ENCODE measurements at places on chromosomes 7 and 10. TPM values are rescaled to one million over a fixed set of nuclear protein-coding genes. Genes with fewer than 3 reads are reported as not detected.

- no peaks in the 10 kb centered on the region for H3K4me1 ChIP-seq
- peaks cover 14% of the 10 kb centered on the region for H3K36me3 ChIP-seq
- no peaks in the 10 kb centered on the region for H3K27me3 ChIP-seq
- DNase-seq = no peak
Measured at GRCh38 chr10:7184660-7185366, 226.0 kb downstream of the SFMBT2 start.

DNA sequence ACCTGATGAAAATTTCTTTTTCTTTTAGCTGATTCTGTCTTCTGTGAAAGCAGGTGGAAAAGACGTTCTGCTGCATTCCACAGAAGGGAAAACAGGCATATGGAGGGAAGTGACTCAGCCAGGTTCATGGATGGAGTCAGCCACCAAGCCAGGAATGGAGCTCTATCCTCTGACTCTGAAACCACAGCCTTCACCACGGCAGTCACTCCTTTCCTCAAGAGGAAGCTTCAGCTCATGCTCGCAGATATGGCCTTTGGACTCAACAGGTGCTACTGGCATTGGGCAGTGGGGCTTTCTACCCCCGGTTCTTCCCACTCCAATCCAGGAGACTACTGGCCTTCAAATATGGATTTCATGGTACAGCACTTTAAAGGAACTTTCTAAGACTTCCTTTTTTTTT, 11.5 kb upstream of the PLAU start:
- no peaks in the 10 kb centered on the region for H3K27me3 ChIP-seq
- DNase-seq = peak; percentile 67
- H3K36me3 ChIP-seq = no peaks in the 10 kb centered on the region
- peak overlapping the region; percentile 32 for H3K27ac ChIP-seq
- peaks cover 16% of the 10 kb centered on the region for H3K4me1 ChIP-seq

- no peaks in the 10 kb centered on the region for H3K4me1 ChIP-seq
- no peak for DNase-seq
- peaks cover 11% of the 10 kb centered on the region for H3K36me3 ChIP-seq
- no peak overlapping the region for H3K27ac ChIP-seq
Measured at GRCh38 chr10:72424561-72424960, 69.8 kb upstream of the DNAJB12 start.

- H3K4me1 ChIP-seq = no peaks in the 10 kb centered on the region
- no peaks in the 10 kb centered on the region for H3K36me3 ChIP-seq
- H3K4me3 ChIP-seq = no peak overlapping the region
- H3K27me3 ChIP-seq = peaks cover 65% of the 10 kb centered on the region
Measured at GRCh38 chr7:97835296-97836138, 36.7 kb downstream of the ASNS start.

DNA sequence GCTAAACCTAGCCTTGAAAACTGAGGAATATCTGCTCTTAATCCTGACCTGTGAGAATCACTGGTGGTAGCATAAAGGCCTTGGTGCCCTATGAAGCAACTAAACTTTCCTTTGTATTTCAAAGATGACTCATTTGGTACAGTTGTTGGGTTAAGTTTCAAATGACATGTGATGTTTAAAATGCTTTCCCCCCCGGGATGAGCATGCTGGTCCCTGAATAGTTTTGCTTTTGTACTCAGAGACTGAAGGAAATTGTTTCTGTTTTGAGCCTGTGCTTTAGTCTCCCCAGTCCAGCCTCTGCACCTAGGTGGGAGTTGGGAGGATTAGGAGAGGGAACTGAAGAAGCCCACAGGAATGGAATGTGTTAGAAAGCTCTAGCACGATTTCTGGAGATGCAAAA, 258.9 kb upstream of the NPY start:
- no peak overlapping the region for H3K27ac ChIP-seq
- H3K4me1 ChIP-seq = no peaks in the 10 kb centered on the region
- H3K27me3 ChIP-seq = no peaks in the 10 kb centered on the region
- DNase-seq = peak; percentile 3
- no peaks in the 10 kb centered on the region for H3K36me3 ChIP-seq

GRCh38 chr7:140873434-140873833, 51.3 kb downstream of the BRAF start:
- no peak for DNase-seq
- H3K36me3 ChIP-seq = no peaks in the 10 kb centered on the region
- H3K27ac ChIP-seq = no peak overlapping the region
- peaks cover 18% of the 10 kb centered on the region for H3K4me1 ChIP-seq
- no peak overlapping the region for H3K4me3 ChIP-seq
- H3K27me3 ChIP-seq = no peaks in the 10 kb centered on the region

- DNase-seq = no peak
- H3K4me3 ChIP-seq = no peak overlapping the region
- H3K36me3 ChIP-seq = no peaks in the 10 kb centered on the region
- no peak overlapping the region for H3K27ac ChIP-seq
- H3K4me1 ChIP-seq = peaks cover 14% of the 10 kb centered on the region
Measured at GRCh38 chr7:139875821-139876241, 46.8 kb downstream of the TBXAS1 start.

DNA sequence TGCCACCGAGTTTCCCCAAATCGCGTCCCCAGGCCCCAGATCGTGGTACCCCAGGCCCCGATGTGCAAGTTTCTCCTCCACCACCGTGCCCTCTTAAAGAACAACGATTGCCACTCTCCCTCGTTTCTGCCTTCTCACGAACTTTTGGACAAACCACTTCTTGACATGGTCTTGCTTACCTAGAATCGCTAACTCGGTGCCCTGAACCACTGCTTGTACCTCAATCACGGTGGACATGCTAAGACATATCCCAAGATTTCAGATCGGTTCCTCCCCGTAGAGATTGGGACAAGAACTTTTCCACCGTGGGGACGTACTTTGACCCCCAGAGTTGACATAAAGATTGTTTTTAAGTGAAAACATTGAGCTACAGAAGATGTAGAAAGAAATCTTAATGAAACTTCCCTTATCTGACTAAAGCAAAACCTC, 477 bp upstream of the ZC3HAV1 start:
- peak overlapping the region; percentile 95 for H3K4me3 ChIP-seq
- no peak for DNase-seq
- no peaks in the 10 kb centered on the region for H3K27me3 ChIP-seq
- no peaks in the 10 kb centered on the region for H3K36me3 ChIP-seq
- peaks cover 33% of the 10 kb centered on the region for H3K4me1 ChIP-seq
- H3K27ac ChIP-seq = peak overlapping the region; percentile 91

DNA sequence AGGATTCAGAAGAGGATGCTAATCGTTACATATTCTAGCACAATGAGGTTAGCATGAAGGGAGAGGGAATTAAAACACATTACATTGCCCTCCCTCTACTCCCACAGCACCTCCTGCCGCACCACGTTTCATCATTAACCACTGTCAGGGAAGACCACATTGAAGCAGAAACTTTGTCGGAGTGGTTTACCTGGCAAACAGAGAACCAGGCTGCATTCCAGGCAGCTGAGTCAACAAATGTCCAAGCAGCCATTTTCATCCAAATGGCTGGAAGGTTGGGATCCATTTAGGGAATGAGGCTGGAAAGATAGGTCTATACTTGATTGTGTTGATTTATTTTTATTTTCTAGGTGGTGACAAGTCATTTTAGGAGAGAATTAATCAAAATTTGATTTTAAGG, 273.6 kb downstream of the DYNC1I1 start:
- no peak for DNase-seq
- H3K4me3 ChIP-seq = no peak overlapping the region
- H3K27me3 ChIP-seq = peaks cover 17% of the 10 kb centered on the region
- no peaks in the 10 kb centered on the region for H3K36me3 ChIP-seq
- H3K27ac ChIP-seq = no peak overlapping the region
- H3K4me1 ChIP-seq = no peaks in the 10 kb centered on the region

GRCh38 chr10:130481076-130481930, 345.1 kb downstream of the GLRX3 start:
- no peaks in the 10 kb centered on the region for H3K36me3 ChIP-seq
- no peak overlapping the region for H3K4me3 ChIP-seq
- H3K4me1 ChIP-seq = no peaks in the 10 kb centered on the region
- no peak for DNase-seq
- H3K27ac ChIP-seq = no peak overlapping the region

DNA sequence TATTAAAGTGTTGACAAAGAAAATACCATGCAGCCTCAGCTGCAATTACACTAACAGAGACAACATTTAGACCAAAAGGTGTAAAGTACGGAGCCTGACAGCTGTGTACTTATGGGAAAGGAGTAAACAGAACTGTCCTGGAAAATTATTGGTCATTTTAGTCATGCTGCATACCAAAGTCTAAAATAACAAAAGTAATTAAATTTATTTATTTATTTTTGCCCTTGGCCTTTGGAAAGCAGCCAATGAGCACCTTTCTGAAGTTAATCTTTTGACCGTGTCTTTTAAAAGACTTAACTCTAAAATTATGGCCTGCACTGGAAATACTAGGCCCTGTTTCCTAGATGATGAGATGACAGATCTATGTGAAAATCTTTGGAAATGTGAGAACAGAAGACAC, 597.6 kb downstream of the NXPH1 start:
- H3K4me1 ChIP-seq = no peaks in the 10 kb centered on the region
- H3K36me3 ChIP-seq = no peaks in the 10 kb centered on the region
- H3K27me3 ChIP-seq = peaks cover 82% of the 10 kb centered on the region
- no peak for DNase-seq
- H3K27ac ChIP-seq = no peak overlapping the region

DNA sequence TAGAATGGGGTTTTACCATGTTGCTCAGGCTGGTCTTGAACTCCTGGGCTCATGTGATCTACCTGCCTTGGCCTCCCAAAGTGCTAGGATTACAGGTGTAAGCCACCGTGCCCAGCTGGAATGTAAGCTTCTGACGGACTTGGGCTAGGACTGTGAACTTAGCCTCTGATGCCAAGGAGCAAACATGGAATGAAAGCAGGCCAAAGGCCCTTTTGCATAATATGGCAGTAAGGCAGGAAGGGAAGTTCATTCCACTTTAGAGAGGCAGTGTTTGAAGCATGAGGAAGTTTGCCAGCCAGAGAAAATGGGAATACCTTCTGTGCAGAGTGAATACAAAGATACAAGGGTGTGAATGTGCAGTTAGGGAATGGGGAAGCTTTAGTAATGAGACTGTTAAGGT, 20.3 kb downstream of the VCL start:
- no peaks in the 10 kb centered on the region for H3K27me3 ChIP-seq
- H3K4me3 ChIP-seq = no peak overlapping the region
- H3K36me3 ChIP-seq = peaks cover 48% of the 10 kb centered on the region
- peaks cover 19% of the 10 kb centered on the region for H3K4me1 ChIP-seq
- no peak overlapping the region for H3K27ac ChIP-seq

DNA sequence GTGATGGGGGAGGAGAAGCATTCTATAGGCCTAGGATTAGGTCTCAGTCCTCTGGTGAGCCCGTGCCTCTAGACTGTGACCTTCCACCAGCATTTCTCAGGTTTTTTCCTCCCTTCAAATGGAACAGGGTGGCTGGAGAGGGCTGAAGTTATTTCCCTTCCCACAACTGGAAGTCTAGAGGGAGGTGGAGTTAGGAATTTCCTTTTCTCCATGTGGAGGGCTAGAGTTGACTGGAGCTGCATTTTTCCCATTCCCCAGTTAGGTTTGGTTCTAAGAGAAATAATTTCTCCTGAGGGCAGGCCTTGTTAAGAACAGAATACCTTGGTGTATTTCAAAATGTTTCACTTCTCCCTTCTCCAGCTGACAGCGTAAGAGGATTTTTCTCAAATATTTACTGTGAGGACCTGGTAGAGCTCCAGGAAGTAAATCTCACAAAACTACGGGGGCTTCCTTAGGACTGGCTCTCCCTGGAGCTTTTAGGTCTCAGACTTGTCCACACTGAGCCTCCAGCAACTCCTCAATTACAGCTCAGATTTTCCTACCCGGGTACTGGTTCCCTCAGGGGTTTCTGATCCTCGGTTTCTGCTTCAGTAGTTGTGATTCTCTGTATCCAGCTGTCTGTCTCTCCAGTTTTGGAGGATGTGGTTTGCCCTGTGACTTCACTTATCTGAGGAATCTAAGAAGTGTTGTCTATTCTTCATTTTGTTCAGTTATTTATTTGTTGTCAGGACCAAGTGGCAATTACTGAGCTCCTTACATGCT, 6.0 kb upstream of the REEP3 start:
- peaks cover 59% of the 10 kb centered on the region for H3K4me1 ChIP-seq
- H3K4me3 ChIP-seq = peak overlapping the region; percentile 65
- peak; percentile 42 for DNase-seq
- H3K27me3 ChIP-seq = no peaks in the 10 kb centered on the region
- peak overlapping the region; percentile 97 for H3K27ac ChIP-seq

GRCh38 chr10:125783408-125783807, 7.8 kb upstream of the MMP21 start:
- no peaks in the 10 kb centered on the region for H3K4me1 ChIP-seq
- no peak overlapping the region for H3K4me3 ChIP-seq
- H3K27ac ChIP-seq = no peak overlapping the region
- H3K36me3 ChIP-seq = peaks cover 8% of the 10 kb centered on the region

DNA sequence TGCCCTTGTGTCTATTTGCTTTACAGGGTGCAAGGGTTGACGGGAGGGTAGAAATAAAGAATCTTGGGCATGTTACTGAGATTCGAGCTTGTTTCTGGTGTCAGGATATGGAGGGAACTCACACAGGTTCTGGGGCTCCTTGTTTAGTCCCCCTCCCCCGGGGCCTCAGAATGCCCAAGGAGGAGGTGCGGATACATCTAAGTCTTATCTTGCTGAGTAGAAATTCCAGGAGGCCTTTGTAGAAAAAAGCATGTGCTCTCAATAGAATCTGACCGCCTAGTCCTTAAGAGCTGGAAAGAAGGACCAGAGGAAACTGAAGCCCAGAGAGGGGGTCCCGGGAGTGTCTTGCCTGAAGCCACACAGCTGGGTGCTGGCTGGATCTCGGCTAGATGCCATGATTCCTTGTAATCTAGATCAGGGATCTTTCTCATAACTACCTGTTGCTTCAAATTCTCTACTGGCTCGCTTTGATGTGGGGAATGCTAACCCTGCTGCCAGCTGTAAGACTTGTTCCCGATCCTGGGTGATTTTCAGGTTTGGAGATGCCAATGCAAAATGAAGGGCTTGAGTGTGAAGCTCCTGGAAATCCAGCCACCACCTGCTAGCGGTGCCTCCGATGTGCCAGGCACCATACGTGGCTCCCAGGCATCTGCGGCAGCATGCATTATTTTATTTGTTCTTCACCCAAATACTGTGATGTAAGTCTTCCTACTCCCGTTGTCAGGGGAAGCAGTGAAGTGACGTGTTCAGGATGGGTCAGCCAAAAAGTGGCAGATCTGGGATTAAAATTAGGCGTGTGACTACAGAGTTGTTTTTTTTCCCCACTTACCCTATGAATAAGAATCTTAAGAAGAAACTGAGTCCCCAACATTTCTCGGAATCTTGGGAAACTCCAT, 226.0 kb downstream of the TCF7L2 start:
- H3K4me3 ChIP-seq = no peak overlapping the region
- H3K4me1 ChIP-seq = no peaks in the 10 kb centered on the region
- no peak for DNase-seq
- no peak overlapping the region for H3K27ac ChIP-seq
- H3K27me3 ChIP-seq = no peaks in the 10 kb centered on the region

GHRHR gene
- total RNA-seq = not detected

OSBPL3 gene
- total RNA-seq = 35.7 TPM

OR2A7 gene
- 10.0 TPM for total RNA-seq

LRRD1 gene
- not detected for total RNA-seq

WEE2 gene
- not detected for total RNA-seq

ARHGAP22 gene
- 4.0 TPM for total RNA-seq

TMEM273 gene
- not detected for total RNA-seq

GCK gene
- not detected for total RNA-seq
